ENCODE measurements at places on chromosomes 6 and 20. TPM values are rescaled to one million over a fixed set of nuclear protein-coding genes. Genes with fewer than 3 reads are reported as not detected.

Gene ZNF311
- total RNA-seq = 1.8 TPM

Gene EDEM2
- 42.1 TPM for total RNA-seq

Gene ADGRF4
- not detected for total RNA-seq

Gene PROKR2
- total RNA-seq = not detected

Gene C2
- total RNA-seq = 1.9 TPM

Gene ASIP
- not detected for total RNA-seq

Gene PKIB
- 69.1 TPM for total RNA-seq

Gene NNAT
- 3.6 TPM for total RNA-seq

Gene MLN
- total RNA-seq = not detected

Gene FAM184A
- 4.2 TPM for total RNA-seq

Gene TMEM244
- not detected for total RNA-seq
